Smooth muscle cell of the coronary artery (primary cell): ENCODE measurements at places on chromosomes 6 and 20. TPM values are rescaled to one million over a fixed set of nuclear protein-coding genes. Genes with fewer than 3 reads are reported as not detected.

Gene RSPH9
- 0.45 and 0.94 TPM in 2 replicates for total RNA-seq

Gene CST2
- not detected in 2 replicates for total RNA-seq

Gene MYLIP
- 10.8 and 20.7 TPM in 2 replicates for total RNA-seq

Gene CDH22
- not detected in 2 replicates for total RNA-seq

Gene BMP7
- under 0.01 TPM in 1 of 2 replicates, not detected in the other for total RNA-seq

Gene PARD6B
- 0.23 and 1.7 TPM in 2 replicates for total RNA-seq

Gene KCNS1
- 0.23 and 0.70 TPM in 2 replicates for total RNA-seq

Gene TMEM200A
- 43.9 and 71.4 TPM in 2 replicates for total RNA-seq

Gene MEA1
- 56.5 and 67.0 TPM in 2 replicates for total RNA-seq

Gene C20orf204
- total RNA-seq = 0.23 and 0.45 TPM in 2 replicates

Gene TGM3
- not detected in 2 replicates for total RNA-seq

Gene FRK
- total RNA-seq = 0.47 and 2.0 TPM in 2 replicates

Gene SLC29A1
- total RNA-seq = 12.3 and 14.6 TPM in 2 replicates

Gene C2
- total RNA-seq = 0.90 and 26.7 TPM in 2 replicates

Gene CASP8AP2
- total RNA-seq = 8.4 and 10.2 TPM in 2 replicates

Gene HCK
- not detected in 2 replicates for total RNA-seq

Gene LST1
- total RNA-seq = 0.30 TPM in 1 of 2 replicates, not detected in the other
